Myocyte (in vitro differentiated cells): ENCODE measurements at places on chromosomes 6 and 20.

GRCh38 chr6:10555625-10556309, 34.6 kb downstream of the GCNT2 start:
- DNase-seq, result peak; percentile 66

- DNase-seq, result peak; percentile 67
These were observed at the start of gene ZNF311 for GRCh38 chr6:29005183-29005885. Gene ZNF311 (minus strand): TSS chr6:29005315. CDS start chr6:29003954, 1,361 bp downstream.

GRCh38 chr6:136361787-136362186, 72.1 kb upstream of the BCLAF1 start:
- no peak for DNase-seq

DNA sequence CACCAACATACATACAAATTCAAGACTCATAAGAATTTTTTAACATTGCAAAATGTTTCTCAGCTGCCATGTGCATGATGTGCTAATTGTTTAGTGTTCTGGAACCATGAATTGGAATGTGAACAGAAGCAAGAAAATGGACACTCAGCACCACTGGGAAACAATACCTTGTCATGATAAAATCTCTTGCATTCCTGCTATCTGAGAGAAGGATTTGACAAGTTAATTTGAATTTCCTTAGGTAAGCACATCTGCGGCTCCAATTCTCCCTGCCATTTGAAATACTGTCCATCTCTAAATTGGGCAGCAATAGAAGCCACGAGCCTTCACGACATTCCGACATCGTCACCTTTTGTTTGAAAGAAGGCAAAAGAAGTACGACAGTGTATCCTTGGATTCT, 1104.6 kb upstream of the MAP3K7 start:
- no peak for DNase-seq

DNA sequence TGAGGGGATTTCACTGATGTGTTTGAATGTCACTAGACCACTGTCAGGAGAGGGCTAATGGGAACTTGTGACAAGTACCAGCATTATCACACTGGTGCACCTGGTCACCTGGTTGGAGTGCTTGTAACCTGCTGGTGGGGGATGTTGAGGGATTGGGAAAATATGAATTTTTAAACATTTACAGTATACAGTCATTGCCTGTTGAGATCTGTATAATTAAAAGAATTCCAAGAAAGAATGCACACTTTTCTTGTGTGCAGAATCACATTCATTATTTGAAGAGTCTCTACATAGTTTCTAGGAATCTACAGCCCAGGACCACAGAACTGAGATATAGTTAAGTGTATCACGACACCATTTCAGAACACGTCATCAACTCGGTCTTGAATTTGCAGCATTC, 118.4 kb downstream of the AIG1 start:
- DNase-seq, result no peak

GRCh38 chr20:50085481-50086365, 27.2 kb downstream of the UBE2V1 start:
- peak; percentile 77 for DNase-seq

DNA sequence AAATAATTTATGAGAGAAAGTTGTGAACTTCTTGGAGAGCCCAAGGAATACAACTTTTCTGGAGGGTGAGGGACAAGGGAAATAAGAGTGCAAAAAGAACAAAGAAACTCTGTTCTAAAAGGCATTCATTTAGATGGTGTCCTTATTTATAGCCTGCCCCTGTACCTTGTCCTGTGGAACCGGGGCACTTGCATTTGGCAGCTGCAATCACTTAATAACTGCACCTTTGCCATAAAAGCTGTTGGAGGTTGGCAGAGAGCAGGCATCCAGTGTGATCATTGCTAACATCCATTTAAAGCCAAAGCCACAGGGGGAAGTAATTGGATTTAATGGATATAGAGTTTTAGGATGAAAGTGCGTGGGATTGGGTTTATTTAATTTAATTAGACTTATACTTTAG, 50.8 kb upstream of the SGK1 start:
- DNase-seq, result no peak

- no peak for DNase-seq
These were observed 12.2 kb downstream of the SUN5 start for GRCh38 chr20:32991792-32992641.

DNA sequence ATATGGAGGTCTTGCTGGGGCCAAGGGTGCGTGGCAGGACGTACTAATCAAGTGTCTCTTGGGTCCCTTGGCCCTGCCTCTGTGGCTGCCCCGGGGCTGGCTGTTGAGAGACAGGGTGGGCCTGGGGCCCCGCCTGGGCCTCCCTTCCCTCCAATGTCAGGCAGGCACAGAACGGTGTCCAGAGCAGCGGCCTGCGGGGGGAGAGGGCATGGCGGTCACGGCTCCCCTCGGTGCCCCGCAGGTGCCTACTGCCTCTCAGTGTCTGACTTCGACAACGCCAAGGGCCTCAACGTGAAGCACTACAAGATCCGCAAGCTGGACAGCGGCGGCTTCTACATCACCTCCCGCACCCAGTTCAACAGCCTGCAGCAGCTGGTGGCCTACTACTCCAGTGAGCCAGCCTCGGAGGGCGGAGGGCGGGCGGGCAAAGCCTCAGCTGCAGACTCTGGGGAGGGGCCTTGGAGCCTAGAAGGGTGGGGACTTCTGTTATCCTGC, 50.0 kb downstream of the SRC start:
- DNase-seq, result peak; percentile 59

GRCh38 chr6:33247977-33248642, 23.6 kb downstream of the VPS52 start:
- DNase-seq, result peak; percentile 87

- DNase-seq, result no peak
These were observed 79.4 kb upstream of the TRAF3IP2 start for GRCh38 chr6:111685058-111685457.

DNA sequence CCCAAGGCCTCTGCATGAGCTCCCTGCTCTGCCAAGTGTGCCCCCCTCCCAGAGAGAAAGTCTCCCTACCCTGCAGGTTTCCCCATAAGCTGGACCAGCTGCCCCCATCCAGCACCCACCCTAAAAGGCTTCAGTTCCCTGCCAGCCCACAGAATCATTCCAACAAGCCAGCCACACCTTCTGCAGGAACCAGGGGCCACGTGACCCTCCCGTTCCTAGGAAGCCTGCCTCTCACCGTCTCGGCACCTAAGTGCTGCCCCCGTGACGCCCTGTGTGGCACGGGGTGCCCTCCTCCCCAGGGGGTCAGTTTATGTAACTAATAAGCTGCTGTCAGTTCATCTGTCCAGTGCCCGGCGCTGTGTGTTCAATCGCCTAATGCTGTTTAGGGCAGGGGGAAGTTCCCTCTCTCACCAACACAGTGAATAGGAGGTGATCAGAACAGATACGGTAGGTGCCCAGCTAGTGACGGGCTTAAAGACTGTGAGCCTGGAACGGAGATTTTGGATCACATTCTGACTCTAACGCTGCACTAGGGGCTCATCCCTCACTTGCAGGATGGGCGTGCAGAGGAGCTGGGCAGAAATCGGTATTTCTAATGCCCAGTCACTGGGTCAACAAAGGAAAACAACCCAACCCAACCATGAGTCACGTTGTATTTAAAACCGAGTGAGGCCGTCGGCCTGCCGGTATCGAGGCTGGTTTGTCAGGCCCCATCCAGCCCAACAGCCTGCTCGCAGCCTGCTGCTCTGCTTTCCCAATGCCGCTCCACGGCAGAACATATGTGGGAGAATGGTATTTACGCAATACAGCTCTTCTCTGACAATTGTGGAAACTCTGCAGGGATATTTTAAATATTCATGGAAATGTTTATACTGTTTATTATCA, 56.0 kb downstream of the RAMACL start:
- DNase-seq, result no peak

DNA sequence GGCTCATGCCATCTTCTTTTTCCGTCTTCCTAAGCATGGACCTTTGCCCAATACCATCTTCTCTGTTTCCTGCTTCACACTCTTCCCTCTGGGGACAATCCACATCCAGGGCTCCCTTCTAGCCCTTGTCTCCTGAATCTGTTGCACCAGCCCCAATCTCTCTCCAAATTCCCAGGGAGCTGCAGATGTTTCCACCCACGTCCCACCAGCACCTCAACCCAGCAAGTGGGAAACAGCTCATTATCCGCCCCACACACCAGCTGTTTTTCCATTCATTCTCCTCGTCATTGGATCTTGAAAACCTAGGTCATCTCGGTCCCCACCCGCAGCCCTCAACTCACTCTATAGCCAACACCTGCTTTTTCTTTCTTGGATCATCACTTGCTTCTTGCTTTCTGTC, 185.0 kb upstream of the CDYL start:
- DNase-seq, result no peak

GRCh38 chr6:36840432-36841403, 1.5 kb upstream of the CPNE5 start:
- no peak for DNase-seq

DNA sequence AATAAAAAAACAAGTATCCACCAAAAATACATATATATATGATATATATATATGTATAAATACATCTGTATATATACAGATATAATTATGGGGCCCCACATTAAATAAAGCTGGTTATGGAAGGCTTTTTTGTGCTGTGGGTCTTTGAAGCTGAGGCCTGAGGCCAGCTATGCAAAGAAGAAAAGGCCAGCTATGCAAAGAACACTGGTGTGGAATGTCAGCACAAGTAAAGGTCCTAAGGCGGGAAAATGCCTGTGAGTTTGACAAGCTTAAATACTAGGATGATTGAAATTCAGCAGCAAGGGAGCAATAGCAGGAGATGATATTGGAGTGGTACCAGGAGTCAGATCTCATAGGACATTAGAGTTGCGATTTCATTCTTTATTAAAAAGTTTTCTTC, 25.2 kb downstream of the ADGRF1 start:
- no peak for DNase-seq

GRCh38 chr20:34825530-34826362, at the start of gene NCOA6:
Gene NCOA6 (minus strand): TSS chr20:34825651. CDS start chr20:34782355, 43,296 bp downstream.
- DNase-seq, result peak; percentile 80

DNA sequence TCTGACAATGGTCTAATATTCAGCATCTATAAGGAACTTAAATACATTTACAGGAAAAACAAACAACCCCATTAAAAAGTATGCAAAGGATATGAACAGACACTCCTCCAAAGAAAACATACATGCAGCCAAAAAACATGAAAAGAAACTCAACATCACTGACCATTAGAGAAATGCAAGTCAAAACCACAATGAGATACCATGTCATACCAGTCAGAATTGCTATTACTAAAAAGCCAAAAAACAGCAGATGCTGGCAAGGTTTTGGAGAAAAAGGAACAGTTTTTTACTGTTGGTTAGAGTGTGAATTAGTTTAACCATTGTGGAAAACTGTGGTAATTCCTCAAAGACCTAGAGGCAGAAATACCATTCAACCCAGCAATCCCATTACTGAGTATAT, 339.0 kb upstream of the ADGRB3 start:
- DNase-seq, result peak; percentile 21

GRCh38 chr6:101083533-101084175, 202.5 kb upstream of the ASCC3 start:
- DNase-seq, result peak; percentile 42

DNA sequence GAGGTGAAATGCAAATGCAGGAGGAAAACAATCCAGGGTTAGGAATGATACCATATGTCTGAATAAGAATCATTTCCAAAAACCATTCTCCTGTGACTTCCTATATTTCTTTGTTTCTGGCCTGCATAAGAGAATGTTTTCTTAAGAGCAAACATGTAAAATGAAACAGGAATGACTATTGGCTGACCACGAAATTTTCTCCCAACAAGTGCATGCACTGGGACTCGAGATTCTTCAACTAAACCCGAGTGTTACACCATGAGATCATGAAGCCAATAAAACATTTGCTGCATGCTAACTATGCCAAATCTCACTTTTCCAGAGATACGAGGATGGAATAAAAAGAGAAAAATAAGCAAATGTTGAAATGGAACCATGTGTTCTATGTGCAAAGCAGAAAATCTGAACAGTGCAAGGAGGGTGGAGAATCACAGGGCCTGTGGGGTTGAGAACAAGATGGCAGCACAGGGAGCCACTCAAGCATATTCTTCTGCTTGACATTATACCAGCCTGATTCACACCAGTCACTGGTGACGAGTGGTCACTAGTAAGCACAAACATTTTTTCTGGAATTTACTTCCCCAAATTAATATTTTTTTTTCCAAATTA, 212.2 kb upstream of the FOXA2 start:
- peak; percentile 70 for DNase-seq

- DNase-seq, result no peak
These were observed 39.4 kb upstream of the KCNK5 start for GRCh38 chr6:39268721-39269120.

DNA sequence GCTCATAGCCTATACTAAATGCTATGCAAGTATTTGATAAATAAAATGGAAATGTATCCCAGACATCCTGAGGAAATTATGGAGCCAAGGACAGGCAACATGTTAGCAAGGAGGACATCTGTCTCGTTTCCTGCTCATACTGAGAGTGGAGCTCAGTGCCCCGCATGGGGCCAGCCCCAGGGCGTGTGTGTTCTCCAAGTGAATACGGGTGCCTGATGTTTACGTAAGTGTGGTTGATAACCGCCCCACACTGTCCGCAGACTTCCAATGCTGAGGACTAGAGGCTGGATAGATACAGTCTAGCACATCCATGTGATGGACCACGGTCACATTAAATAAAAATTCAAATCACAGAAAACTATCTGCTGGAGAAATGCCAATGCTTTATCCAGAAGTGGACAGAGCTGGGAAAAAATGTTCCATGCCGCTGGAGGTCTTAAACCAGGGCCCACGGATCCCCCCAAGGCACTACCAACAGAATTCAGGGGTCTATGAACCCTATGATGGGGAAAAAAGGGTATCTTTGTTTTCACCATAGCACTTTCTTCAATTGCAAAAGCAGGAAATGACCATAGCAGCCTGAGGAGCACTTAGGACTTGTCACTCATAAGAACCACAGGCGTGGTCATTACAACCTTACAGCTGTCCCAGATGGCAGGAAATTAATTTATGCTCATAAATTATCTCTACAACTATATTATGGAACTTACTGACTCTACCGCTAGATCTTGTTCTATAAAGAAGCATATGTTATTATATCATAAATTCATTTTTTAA, 24.9 kb downstream of the TGM2 start:
- DNase-seq, result peak; percentile 62

DNA sequence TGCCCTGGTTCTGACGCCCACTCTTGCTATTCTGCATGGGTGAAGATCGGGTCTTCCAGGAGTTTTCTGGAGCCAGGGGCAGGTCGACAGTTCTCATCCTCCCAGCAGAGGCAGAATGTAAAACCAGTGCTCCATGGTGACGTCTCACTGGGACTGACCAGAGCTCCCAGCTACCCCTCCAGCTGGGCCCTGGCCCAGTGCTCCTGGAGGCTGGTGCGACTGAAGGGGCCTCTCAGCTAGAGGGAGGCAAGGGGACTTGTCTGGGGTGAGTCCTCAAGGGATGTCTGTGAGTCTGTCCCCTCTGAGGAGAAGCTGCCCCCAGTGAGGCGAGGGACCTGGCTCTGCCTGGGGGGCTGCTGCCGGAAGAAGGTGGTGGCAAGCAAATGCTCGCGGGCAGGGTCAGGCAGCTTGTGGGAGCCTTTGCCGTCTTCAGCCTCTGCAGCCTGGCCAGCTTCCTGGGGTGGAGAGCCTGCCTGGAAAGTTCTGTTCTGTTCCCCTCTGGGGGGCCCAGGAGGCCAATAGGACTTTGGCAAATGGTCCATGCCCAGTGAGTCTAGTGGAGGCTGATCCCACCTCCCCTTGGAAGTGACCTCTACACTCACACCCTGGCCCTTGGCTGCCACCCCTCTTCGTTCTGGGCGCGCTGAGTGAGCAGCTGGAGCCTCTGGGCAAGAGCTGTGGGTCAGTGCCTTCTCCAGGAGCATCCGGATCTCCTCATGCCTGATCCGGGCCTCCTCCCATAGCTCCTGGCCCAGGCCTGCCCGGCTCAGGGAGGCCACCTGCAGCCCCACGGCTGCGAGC, 47.5 kb downstream of the KIAA1755 start:
- no peak for DNase-seq

- peak; percentile 33 for DNase-seq
These were observed at the start of gene PLA2G7 for GRCh38 chr6:46734867-46735719. Gene PLA2G7 (minus strand): TSS chr6:46735375. CDS start chr6:46722891, 12,484 bp downstream.
